RWPE2 (cell line): ENCODE measurements at places on chromosomes 5 and 9.
A peak's percentile ranks its signal among the peaks of the same experiment; 100 is the strongest.

- DNase-seq: no peak
Measured at GRCh38 chr9:96599298-96599697, 20.3 kb downstream of the CDC14B start.

DNA sequence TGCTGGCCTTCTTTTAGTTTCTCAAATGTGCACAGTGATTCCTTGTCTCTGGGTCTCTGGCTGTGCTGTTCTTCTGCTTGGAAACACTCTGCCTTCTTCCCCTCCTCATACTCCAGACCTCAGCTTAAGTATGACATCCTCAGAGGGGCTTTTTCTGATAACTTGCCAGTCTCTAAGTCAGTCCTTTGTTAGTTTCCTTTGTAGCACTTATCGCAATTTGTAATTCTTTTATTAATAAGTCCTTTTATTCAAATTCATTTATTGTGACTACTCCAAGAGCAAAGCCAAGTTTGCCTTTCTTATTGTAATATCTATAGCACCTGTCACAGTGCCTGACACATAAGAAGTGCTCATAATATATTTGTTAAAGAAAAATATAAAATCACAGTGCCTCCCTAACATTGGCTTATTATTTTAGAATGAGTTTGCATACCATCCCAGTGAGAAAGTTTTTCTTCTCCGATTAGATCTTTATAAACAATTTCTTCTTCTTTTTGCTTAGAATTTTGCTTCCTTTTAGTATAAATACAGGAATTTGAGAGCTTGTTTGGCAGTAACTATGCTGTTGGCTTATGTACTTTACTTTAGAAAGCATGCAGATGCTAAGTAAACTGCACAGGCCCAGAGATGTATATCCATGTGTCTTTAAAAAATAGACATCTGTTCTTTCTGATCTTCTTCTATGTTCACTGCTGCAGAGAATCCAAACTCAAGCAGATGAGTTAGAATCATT, 198.0 kb downstream of the GAS1 start:
- no peak for DNase-seq

GRCh38 chr9:128470560-128470959, 14.8 kb downstream of the ODF2 start:
- no peak for DNase-seq

DNA sequence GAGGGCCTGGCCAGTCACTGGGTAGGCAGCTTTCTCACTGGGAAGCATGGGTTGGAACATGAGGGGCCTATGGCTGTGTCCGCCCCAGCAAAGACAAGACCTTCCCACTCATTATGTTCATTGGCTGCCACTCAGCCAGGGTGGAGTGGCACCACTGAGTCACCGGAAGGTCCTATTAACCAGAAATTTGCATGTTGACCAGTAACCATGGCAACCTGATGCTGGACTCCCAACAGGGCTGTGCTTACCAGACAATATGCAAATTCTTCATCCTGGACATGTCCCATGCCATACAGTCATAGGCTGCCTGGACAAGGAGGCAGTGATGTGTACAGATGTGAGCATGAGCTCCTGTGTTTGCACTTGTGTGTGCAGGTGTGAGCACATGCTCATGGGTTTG, 66.7 kb downstream of the PSD2 start:
- DNase-seq: no peak

GRCh38 chr5:52255308-52255707, 532.4 kb upstream of the ITGA1 start:
- no peak for DNase-seq

- DNase-seq: peak; percentile 87
Measured at GRCh38 chr5:43432486-43433375, 20.5 kb upstream of the CCL28 start.

DNA sequence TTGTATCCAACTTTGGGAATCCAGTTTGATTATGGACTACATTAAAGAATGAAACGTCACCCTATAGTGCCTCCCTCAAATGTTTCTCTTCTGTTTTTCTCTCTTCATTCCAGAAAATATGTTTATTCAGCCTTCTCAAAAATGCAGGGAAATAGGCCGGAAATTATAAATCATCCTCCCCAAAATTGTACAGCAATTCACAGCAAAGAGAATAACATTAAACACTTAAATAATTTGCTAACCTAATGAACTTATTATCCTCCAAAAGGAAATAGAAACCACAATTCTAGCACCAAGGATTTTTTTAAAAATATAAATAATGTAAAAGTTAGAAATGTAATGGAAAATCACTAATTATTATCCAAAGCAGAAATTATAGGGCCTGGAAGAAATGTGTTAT, 115.9 kb upstream of the CCNG1 start:
- no peak for DNase-seq

DNA sequence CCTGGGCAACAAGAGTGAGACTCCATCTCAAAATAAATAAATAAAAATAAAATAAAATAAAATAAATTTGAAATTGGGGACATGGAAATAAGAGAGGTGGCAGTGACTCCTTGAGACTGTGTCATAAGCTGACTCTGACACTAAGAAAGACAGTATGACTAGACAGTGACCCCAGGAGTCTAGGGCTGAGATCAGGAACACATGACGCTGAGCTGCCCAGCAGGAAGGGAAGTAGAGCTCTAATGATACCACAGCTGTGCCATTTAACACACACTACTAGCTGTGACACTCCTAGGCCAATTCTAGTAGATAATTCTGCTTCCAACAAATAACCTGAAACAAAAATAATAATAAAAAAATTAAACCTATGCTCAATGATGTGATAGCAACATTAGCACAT, 293.0 kb downstream of the SEC61B start:
- DNase-seq: no peak

GRCh38 chr9:89923961-89924504, 319.2 kb downstream of the GADD45G start:
- no peak for DNase-seq

DNA sequence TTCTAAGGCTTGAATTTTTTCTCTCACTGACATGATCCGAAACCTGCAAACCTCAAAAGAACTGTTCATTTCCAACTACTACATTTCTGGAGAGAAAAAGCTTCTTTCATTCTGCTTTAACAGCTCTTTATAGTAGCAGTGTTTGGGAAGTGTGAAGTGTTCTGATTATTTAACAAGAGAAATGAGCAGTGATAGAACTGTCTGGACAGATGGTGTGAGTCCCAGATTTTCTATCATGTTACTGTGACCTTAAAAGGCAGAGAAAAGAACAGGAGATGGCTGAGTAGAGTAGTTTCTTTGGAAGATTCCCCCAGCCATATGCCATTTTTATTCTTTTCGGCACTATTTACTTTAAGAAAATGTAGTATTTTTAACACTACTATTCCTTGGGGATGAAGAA, 41.3 kb upstream of the TAL2 start:
- no peak for DNase-seq

DNA sequence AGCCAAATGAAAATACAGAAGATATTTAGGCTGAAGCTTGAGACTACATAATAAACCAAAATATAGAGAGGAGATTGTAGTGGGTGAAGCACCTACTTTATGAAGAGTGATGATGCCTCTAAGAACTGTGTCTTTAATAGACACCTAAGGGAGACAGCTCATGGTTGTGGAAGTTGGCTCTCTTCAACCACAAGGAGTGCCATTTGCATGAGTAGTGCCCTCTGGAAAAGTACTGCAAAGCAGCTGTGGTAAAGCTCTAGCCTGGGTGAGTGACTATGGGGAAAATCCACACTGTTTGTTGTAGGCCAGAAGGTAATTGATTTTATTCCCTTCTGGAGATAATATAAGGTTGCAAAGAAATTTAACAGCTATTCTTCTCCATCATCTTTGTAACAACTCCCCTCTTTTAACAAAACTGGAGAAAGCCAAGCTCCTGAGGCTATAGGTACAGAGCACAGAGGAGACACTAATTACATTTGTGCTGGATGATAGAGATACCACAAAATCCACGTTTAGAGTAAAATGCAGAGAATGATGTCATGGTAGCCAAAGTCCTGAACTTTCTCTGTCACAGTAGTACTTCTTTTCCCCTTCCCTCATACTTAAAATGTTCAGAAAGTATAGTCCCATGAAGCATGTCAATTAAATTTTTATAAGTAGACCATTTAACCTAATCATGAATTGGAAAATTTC, 122.8 kb downstream of the STARD4 start:
- DNase-seq: no peak

DNA sequence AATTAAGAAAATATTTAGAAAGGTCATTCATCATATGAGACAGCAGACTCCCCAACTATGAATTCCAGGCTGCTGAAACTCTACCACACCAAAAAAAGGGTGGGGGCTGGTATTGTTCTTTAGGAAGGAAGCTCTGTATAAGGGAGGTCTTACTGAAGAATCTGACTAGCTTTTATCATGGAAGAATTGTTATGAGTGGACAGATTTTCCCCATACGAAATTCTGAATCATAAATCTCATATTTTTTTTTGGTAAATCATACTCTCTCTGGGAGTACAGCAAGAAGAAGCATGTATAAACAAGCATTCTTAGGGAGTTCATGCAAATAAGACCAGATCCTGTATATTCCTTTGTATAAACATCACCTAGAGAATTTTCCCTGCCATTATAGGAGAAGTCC, 220.0 kb downstream of the SLC12A2 start:
- no peak for DNase-seq

GRCh38 chr5:1090538-1090937, 21.3 kb downstream of the SLC12A7 start:
- no peak for DNase-seq

DNA sequence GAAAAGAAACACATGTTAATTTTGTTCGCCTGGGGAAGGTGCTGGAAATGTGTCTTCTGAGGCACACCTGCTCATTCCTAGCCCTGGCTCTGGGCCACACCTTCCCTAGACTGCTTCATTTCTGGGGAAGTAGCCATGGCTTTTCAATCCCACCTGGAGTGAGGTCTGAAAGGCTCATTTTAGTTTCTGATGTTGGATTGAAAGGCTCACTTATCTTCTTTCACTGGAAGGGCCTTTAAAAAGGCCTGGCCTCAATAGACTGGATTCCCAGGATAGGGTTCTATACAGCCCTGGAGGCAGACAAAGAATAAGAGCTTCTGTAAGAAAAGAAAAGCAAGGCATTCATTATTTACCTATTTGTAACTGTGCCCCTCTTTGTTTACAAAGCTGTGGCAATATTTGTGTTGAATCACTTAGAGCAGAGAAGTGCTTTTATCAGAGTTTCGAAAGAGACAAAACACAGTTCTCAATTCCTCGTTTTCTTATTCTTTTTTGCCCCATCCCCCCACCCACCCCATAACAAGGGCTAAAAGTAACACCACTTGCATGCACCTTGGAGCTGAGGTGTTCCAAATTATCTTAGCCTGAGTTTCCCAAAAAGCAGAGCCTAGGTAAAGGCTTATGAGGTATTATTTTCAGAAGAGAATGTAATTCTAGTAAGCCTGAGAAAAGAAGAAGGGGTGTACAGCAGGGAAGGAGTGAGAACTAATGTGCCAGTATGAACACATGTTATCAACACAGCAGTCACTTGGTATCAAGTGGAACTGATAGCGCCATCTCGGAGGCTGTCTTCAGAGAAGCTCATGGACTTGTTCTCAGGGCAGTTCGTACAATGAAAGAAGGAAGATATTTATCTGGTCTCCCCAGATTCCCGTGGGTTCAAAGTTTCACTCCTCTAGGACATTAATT, 413.1 kb downstream of the KCTD16 start:
- no peak for DNase-seq

- peak; percentile 68 for DNase-seq
Measured at GRCh38 chr5:133825631-133826289, 142.7 kb downstream of the C5orf15 start.

- no peak for DNase-seq
Measured at GRCh38 chr9:100057624-100058023, 41.2 kb downstream of the ERP44 start.

DNA sequence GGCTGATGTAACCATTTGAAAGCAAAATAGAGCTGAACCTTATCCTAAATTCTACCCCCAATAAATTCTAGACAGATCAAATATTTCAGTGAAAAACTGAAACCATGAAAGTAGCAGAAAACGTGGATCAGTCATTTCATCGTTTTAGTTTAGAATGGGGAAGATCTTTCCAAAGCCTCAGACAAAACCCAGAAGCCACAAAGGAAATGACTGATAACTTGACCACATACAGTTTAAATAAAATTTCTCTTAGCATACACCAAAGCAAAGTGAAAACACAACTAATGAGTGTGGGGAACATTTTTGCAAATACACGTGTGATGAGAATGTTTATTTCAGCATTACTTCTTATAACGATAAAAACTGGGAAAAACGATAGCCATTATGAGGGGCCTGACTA, 284.8 kb downstream of the ADGRV1 start:
- no peak for DNase-seq
